Testis (tissue), 5 donors: ENCODE measurements at places on chromosomes 13 and 19. TPM values are rescaled to one million over a fixed set of nuclear protein-coding genes. Genes with fewer than 3 reads are reported as not detected.

CEACAM1 gene
- total RNA-seq, result 12.7 TPM

ANKLE1 gene
- 3.1 TPM for total RNA-seq

UTP14C gene
- 22.4 TPM for total RNA-seq

MAST1 gene
- total RNA-seq, result 8.5 TPM

MLNR gene
- 2.0 TPM for total RNA-seq

JAK3 gene
- total RNA-seq, result 5.0 TPM

LAIR1 gene
- total RNA-seq, result 7.1 TPM

C19orf67 gene
- 12.7 TPM for total RNA-seq

MBD3L2 gene
- total RNA-seq, result not detected

SLC25A41 gene
- 3.9 TPM for total RNA-seq

FPR1 gene
- 1.4 TPM for total RNA-seq

LIM2 gene
- 0.31 TPM for total RNA-seq

STXBP2 gene
- total RNA-seq, result 156 TPM

PBX4 gene
- total RNA-seq, result 28.3 TPM

OSCAR gene
- total RNA-seq, result 1.2 TPM

THSD1 gene
- 4.4 TPM for total RNA-seq
